SK-N-SH (cell line): ENCODE measurements at places on chromosomes 4 and X.
A peak's percentile ranks its signal among the peaks of the same experiment; 100 is the strongest.

GRCh38 chrX:117376460-117376859 is 740.1 kb downstream of the KLHL13 start:
- no peaks in the 10 kb centered on the region for H3K27me3 ChIP-seq
- H3K36me3 ChIP-seq: no peaks in the 10 kb centered on the region
- DNase-seq: no peak
- H3K4me1 ChIP-seq: no peaks in the 10 kb centered on the region

GRCh38 chr4:71004281-71004851 is 10.9 kb downstream of the DCK start:
- H3K27ac ChIP-seq: no peak overlapping the region
- H3K4me1 ChIP-seq: peaks cover 8% of the 10 kb centered on the region; the same call in 1 of the 2 replicates

DNA sequence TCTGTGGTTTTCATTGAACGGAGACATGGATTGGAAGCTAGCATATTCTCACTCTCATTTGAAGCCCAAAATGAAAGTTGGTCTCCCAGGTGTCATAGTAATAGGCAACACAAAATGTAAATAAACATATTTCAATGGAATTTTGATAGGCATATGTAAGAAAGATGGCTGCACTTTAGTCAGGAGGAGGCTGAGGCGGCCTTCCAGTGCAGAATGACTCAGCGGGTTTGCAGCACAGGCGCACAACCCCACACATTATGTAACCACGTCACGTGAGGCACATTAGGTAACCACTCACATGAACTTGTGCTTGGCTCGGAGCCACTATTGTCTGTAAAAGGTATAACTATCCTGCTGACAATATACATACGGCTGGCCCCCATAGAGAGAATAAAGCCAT is 381.7 kb downstream of the GPAT3 start:
- H3K4me3 ChIP-seq: no peak overlapping the region
- no peak for DNase-seq
- no peaks in the 10 kb centered on the region for H3K27me3 ChIP-seq
- no peaks in the 10 kb centered on the region for H3K4me1 ChIP-seq
- no peaks in the 10 kb centered on the region for H3K36me3 ChIP-seq
- H3K27ac ChIP-seq: no peak overlapping the region

- H3K4me1 ChIP-seq: peaks cover 14% of the 10 kb centered on the region; the same call in 1 of the 2 replicates
- H3K27me3 ChIP-seq: no peaks in the 10 kb centered on the region
- no peak overlapping the region for H3K4me3 ChIP-seq
- peaks cover 5% of the 10 kb centered on the region; the same call in 1 of the 2 replicates for H3K36me3 ChIP-seq
Measured at GRCh38 chr4:2484185-2484584, 15.3 kb downstream of the RNF4 start.

DNA sequence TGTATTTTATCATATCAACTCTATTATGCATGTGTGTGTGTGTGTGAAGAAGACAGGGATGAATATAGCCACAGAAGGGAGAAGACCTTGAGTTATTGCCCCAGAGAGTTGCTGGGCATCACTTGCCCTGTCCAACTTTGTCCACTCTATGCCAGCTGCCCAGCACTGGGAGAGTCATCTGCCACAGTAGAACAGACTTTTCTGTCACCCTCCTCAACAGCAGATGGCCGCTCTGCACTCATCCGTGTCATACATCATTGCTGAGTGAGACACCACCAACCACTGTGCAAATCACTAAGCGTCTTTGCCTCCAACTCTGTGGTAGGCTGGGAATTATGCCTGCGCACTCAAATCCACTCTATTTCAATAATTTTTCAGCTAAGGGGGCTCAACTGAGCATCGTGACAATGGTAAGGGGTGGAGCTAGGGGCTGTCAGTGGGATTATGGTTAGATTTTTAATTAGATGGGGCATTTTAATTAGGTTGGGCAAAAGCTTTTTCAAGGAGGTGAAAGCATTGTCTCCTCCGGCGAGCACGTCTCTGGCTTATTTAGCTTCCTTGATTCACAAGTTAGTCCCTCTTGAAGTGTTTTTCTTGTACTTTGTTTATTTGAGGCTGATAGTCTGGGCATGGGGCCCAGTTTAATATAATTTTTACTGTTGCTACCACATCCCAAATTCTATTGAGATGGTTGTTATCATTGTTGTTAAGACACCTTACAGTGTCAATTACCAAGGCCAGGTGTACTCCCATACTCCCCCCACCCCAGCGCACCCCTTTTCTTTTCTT is 100.1 kb upstream of the KLF3 start:
- no peak overlapping the region for H3K4me3 ChIP-seq
- H3K4me1 ChIP-seq: peaks cover 10% of the 10 kb centered on the region; the same call in 1 of the 2 replicates
- DNase-seq: no peak
- no peaks in the 10 kb centered on the region for H3K27me3 ChIP-seq
- no peak overlapping the region for H3K27ac ChIP-seq

- no peaks in the 10 kb centered on the region for H3K4me1 ChIP-seq
- no peak for DNase-seq
- no peak overlapping the region for H3K4me3 ChIP-seq
- H3K27me3 ChIP-seq: no peaks in the 10 kb centered on the region; the same call in 1 of the 2 replicates
- no peaks in the 10 kb centered on the region for H3K36me3 ChIP-seq
- no peak overlapping the region for H3K27ac ChIP-seq
Measured at GRCh38 chr4:152983221-152983620, 47.1 kb downstream of the FHDC1 start.

DNA sequence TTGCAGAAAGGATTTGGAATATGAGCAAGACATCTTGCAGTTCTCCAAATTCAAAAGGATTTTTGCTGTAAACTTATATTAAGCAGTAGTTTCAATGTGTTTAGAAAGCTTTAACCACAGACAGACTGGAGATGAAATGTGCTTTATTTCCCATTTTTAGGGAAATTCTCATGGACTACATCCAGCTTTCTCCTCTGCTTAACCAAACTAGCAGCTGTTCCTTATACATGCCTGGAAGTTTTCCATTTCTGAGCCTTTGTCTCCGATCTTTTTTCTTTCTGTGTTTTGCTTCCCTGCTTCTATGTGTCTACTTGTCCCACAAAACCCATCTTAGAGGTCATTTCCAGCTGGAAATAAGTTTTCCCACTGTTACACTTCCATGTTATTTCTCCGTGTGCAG is 41.6 kb downstream of the TMA16 start:
- H3K27ac ChIP-seq: no peak overlapping the region
- H3K27me3 ChIP-seq: no peaks in the 10 kb centered on the region
- H3K4me1 ChIP-seq: no peaks in the 10 kb centered on the region
- peaks cover 37% of the 10 kb centered on the region for H3K36me3 ChIP-seq
- no peak for DNase-seq
- H3K4me3 ChIP-seq: no peak overlapping the region

DNA sequence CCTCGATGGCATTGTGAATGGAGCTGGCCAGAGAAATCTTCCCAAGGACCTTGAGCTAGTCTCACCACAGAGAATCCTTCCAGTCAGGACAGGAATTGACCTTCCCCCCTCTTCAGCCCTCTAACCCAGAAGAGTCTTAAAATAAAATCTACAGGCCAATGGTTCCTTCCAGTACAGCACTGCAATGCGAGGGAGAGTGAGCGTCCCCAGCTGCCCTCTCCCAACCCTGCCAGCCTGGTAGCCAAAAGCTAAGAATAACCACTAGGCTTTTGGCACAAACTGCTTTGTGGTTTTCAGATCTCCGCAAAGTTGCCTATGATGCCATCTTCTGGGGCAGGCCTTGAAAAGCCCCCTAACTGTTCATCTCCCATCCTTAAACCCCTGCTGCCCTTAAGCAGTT is 175.1 kb downstream of the AR start:
- H3K27ac ChIP-seq: no peak overlapping the region
- no peaks in the 10 kb centered on the region for H3K4me1 ChIP-seq
- no peaks in the 10 kb centered on the region for H3K27me3 ChIP-seq
- no peak overlapping the region for H3K4me3 ChIP-seq
- no peak for DNase-seq

DNA sequence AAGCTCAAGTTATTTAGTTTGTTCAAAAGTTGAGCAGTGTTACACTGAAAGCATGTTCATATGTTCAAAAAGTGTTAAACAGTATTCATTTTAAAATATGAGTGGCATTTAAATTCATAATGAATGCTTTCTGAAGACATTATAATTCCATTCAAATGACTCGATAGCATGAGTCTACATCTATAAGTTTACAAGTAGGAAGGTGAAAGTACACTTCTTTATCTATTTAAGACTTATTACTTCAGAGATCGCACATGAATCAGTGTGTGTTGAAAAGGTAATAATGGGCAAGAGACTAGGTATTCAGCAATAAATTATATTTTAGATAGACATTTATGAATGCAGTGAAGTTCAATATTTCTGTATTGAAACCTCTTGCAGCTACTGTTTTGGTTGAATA is 456.1 kb downstream of the GRXCR1 start:
- H3K4me3 ChIP-seq: no peak overlapping the region
- H3K4me1 ChIP-seq: no peaks in the 10 kb centered on the region
- H3K27ac ChIP-seq: no peak overlapping the region
- H3K27me3 ChIP-seq: no peaks in the 10 kb centered on the region
- no peak for DNase-seq
- no peaks in the 10 kb centered on the region for H3K36me3 ChIP-seq

DNA sequence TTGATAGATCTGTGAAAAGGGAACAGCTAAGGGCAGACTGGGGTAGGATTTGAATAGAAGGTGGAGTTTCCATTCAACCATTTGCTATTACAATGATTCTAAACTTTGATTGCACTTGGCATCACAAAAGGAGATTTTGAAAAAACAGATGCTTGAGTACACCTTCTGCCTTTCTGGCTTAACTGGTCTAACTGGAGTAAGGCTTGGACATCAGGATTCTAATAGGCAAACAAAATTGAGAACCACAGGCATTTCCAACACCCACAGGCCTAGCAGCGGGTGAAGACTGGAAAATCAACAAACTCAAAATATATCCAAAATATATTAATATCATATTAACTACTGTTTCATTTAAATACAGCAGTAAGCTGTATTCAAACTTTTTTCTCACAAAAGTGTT is 1.9 kb upstream of the VEGFC start:
- peaks cover 17% of the 10 kb centered on the region for H3K36me3 ChIP-seq
- H3K27ac ChIP-seq: peak overlapping the region; percentile 79
- DNase-seq: no peak
- no peaks in the 10 kb centered on the region for H3K4me1 ChIP-seq

DNA sequence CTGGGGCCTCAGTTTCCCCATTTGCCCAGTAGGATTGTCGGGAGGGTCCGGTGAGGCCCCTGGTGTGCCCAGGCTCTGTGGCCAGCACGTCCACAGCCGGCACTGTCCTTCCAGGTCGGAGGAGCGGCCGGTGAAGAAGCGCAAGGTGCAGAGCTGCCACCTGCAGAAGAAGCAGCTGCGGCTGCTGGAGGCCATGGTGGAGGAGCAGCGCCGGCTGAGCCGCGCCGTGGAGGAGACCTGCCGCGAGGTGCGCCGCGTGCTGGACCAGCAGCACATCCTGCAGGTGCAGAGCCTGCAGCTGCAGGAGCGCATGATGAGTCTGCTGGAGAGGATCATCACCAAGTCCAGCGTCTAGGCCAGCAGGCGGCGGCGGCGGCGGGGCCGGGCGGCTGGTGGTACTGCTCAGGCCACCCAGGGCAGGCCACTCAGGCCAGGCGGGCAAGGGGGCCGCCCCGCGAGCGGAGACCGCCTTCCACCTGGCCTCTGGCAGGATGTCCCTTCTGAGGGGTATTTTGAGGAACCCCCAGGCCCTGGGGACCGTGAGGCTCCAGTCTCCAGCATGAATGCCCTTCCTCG is 6.7 kb downstream of the MSANTD1 start:
- DNase-seq: no peak
- H3K4me3 ChIP-seq: no peak overlapping the region
- no peaks in the 10 kb centered on the region for H3K36me3 ChIP-seq
- H3K4me1 ChIP-seq: no peaks in the 10 kb centered on the region

DNA sequence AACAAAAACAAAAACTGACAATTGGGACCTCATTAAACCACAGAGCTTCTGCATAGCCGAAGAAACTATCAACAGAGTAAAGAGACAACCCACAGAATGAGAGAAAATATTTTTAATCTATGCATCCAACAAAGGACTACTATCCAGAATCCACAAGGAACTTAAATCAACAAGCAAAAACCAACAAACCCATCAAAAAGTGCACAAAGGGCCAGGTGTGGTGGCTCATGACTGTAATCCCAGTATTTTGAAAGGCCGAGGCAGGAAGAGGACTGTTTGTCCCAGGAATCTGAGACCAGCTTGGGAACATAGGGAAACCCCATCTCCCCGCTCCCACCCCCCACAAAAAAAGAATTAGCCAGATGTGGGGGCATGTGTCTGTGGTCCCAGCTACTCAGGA is 10.7 kb downstream of the C4orf51 start:
- H3K27ac ChIP-seq: no peak overlapping the region
- no peak overlapping the region for H3K4me3 ChIP-seq
- no peaks in the 10 kb centered on the region for H3K27me3 ChIP-seq
- no peaks in the 10 kb centered on the region for H3K36me3 ChIP-seq
- DNase-seq: no peak

DNA sequence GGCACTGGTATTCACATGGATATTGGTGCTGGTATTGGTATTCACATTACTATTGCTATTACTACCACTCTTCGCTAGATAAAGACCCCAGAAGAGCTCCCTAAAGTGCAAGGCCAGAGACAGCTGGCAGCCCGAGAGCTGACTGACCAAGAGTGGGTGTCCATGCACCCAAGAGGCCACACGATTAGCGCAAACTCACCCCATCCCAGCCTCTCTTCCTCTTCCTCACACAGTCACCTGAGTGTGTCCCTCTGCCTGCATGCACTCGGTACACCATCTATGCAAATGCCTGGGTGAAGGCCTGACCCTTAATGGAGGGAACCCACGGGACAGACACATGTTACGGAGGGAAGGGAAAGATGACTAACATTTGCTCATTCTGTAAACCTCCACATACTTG is 86.7 kb downstream of the HAUS3 start:
- no peak overlapping the region for H3K27ac ChIP-seq
- no peaks in the 10 kb centered on the region for H3K27me3 ChIP-seq
- no peak for DNase-seq
- no peaks in the 10 kb centered on the region for H3K36me3 ChIP-seq
- no peaks in the 10 kb centered on the region for H3K4me1 ChIP-seq

- no peak overlapping the region for H3K27ac ChIP-seq
- no peak for DNase-seq
- peaks cover 52% of the 10 kb centered on the region for H3K27me3 ChIP-seq
- peak overlapping the region; percentile 51 for H3K4me3 ChIP-seq
Measured at GRCh38 chrX:104270916-104271512, 16.3 kb upstream of the ESX1 start.

GRCh38 chr4:105274090-105274489 is 127.4 kb downstream of the TET2 start:
- DNase-seq: no peak
- no peak overlapping the region for H3K4me3 ChIP-seq
- H3K4me1 ChIP-seq: no peaks in the 10 kb centered on the region
- no peak overlapping the region for H3K27ac ChIP-seq

GRCh38 chrX:109777749-109778148 is 44.7 kb upstream of the ACSL4 start:
- no peak overlapping the region for H3K4me3 ChIP-seq
- H3K27me3 ChIP-seq: no peaks in the 10 kb centered on the region
- H3K27ac ChIP-seq: no peak overlapping the region
- no peak for DNase-seq
- H3K36me3 ChIP-seq: no peaks in the 10 kb centered on the region

GRCh38 chr4:53861856-53862610 is 202.4 kb downstream of the CHIC2 start:
- peak overlapping the region; percentile 55 for H3K27ac ChIP-seq
- H3K4me3 ChIP-seq: no peak overlapping the region
- no peaks in the 10 kb centered on the region for H3K36me3 ChIP-seq
- no peak for DNase-seq
- no peaks in the 10 kb centered on the region for H3K27me3 ChIP-seq
